Stimulated activated CD4-positive, alpha-beta T cell treated with anti-CD3 and anti-CD28 coated beads, Interleukin-1b, Interleukin-23, amount 100 ng/mL, for 4 hours (primary cell): ENCODE measurements at places on chromosomes 16 and 17.

- DNase-seq: no peak
These were observed 44.4 kb downstream of the HAPSTR1 start for GRCh38 chr16:9135797-9136196.

- no peak for DNase-seq
These were observed 82.0 kb downstream of the RGS9 start for GRCh38 chr17:65219124-65219523.

- DNase-seq: no peak
These were observed 52.5 kb upstream of the WSB1 start for GRCh38 chr17:27241346-27241946.

DNA sequence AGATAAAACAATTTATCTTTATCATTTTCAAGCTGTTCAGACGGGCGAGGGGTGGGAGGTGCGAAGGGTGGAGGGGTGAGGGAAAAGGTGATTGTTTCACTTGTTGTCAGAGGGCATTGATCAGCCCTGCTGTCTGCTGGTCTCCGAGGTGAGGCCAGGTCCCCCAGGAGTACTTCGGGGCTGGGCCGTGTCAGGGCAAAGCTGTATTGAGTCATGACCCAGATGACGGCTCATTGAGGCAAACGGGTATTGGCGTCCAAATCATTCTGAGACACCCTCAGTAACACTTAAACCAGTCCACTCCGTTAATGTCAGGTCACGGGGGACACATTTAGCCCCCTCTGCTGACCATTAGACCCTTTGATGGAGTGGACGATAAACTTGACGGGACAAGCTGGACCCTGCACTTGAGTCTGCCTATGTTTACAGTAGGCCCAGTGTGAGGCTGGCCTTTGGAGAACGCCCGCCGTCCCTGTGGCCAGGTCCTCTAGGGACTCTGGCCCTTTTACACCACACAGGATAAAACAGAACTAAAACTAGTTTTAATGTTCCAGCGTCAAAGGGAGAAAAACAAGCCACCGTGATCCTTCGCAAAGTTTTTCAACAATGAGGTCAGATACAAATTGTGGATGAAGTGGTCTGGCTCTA lies 502.2 kb upstream of the ZFHX3 start:
- DNase-seq: no peak

DNA sequence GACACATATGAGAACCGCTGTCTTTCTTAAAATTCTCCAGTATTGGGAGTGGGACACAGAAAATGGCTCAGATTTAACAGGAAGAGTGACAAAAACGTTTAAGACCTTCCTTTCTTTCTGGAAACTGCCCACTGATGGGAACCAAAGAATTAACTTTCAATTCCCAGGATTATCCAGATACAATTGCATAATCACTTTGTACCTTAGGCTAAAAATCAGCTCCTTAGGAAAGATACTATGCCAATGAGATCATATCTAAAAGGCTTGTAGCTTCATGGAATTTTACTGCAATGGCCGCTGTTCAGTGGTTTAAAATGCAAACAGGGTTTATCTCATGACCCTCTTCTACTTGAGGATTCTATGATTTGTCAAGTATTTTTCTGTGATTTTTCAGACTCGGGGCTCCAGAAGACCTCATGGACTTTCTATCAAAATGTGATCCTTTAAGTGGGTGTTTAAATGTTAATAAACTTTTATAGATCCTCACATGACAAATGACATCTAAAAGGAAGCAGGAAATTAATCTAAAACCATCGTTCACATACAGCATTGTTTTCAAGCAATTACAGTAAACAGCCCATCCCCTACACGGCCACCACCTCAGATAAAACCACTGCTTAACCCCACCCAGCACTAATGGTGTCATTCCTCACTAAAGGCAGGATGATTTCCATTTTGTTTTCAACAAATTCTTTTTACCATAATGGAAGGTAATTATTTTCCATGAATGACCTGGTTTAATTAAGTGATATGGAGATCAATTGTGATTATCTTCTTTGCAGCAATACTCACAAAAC lies 31.6 kb upstream of the ERN1 start:
- no peak for DNase-seq

GRCh38 chr17:28891201-28891600 lies 6.3 kb downstream of the FLOT2 start:
- DNase-seq: no peak

GRCh38 chr17:42142371-42142896 lies 12.4 kb downstream of the RAB5C start:
- no peak for DNase-seq

DNA sequence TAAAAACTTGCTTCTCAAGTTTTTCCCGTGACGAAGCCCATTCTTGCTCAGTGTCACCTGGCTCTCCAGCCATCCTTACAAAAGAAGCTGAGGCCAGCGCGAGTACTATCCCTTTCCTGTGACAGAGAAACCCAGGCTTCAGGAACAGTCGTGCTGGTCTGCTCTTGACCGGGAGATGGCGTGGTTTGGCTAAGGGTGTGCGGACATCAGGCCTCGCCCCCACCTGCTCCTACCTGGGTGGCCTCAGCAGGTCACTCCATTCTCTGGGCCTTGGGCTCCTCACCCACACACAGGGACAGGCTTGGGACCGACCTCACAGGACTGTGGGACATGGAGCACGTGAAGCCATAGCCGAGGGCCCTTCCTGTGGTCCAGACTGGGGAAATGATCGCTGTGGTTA lies 75.2 kb upstream of the CIBAR2 start:
- DNase-seq: no peak

- no peak for DNase-seq
These were observed 66.3 kb downstream of the WIPI1 start for GRCh38 chr17:68390888-68391545.

DNA sequence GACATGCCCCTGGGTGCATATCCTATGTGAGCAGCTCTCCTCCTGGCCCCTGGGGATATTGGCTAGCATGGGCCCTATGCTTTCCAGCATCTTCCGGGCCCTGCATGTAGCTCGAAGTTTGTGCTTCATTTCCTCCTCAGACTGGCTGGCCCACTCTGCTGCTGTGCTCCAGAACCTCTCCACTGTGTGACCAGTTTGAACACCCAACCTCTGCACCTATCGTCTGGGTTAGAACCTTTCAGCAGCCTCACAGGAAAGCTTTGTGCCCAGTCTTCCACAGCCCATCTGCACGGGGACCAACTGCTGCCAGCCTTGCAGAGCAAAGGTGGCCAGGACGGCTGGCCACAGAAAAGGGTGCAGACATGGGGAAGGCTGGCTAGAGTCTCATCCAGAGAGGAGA lies 10.2 kb upstream of the CLEC18B start:
- DNase-seq: no peak

GRCh38 chr17:49515196-49515770 lies 20.2 kb downstream of the NGFR start:
- DNase-seq: no peak

DNA sequence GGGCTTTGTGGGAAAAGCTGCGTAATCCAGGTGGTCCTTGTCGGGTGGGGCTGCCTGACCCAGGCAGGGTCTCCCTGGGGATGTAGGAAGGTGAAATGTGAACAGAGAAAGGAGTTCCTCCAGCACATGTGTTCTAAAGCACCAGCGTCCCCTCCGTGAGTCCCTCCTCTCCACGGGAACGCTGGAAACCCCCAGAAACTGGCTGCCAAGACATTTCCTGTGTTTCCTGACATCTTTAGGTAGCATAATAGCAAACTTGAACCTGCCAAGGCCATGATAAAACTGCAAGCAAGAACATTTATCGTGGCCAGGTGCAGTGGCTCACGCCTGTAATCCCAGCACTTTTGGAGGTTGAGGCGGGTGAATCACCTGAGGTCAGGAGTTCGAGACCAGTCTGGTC lies 12.6 kb upstream of the PYDC1 start:
- DNase-seq: no peak

DNA sequence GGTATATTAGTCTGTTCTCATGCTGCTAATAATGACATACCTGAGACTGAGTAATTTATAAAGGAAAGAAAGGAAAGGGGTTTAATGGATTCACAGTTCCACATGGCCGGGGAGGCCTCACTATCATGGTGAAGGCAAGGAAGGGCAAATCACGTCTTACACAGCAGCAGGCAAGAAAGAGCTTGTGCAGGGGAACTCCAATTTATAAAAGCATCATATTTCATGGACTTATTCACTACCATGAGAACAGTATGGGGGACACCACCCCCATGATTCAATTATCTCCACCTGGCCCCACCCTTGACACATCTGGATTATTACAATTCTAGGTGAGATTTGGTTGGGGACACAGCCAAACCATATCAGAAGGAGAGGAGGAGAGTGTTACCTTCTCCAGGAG lies 17.7 kb upstream of the XYLT1 start:
- DNase-seq: no peak

- no peak for DNase-seq
These were observed 1336.6 kb upstream of the CDH8 start for GRCh38 chr16:63372815-63373214.

DNA sequence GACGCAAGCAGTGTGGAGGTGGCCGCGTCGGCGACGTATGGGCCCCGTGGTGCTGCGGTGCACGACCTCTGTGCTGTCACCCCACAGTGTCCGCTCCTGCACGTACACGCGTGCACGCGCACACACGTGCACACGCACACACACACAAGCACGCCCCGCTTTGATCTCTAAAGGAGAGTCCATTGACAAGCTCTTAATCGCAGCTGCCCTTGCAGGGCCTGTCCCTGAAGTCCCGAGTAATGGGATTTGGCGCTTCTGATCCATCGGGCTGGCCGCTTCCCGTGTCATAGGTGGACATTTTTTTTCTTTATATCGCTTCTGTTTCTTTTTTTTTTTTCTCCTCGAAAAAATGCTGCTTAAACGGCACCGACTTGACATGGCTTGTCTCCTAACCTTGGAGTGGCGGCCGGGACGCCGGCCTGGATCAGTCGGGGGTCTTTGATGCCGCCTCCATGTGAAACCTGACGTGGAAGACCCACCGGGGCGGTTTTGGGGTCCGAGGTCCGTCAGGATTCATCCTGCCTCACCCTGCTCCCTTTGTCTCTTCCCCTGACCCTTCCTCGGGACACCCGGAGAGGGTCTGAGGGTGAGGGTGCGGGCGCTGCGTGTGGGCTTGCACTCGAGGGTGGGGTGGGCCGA lies 8.3 kb upstream of the AXIN1 start:
- DNase-seq: no peak

DNA sequence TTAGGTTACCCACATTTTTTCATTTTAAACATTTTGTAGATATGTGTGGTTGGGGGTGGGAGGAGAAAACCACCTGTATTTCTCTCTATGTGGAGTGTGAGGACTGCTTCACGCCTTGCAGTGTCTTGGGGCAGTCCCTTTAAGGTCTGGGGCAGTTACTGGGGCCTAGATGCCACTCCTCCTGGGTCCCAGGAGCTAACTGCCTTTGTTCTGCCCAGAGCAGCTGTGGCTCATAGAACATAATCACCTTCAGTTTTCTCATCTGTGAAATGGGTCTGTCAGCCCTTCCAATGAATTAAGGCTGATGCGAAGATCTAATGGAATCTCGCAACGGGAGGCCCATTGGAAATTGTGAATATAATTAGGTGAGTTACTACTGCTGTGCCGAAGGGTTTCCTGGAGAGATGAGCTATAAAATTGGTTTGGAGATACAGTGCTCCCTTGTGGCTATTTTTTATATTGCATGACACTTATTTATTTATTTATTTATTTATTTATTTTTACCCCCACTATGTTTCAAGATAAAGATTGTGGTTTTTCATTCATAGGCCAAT lies 22.9 kb downstream of the DHRS7C start:
- no peak for DNase-seq

DNA sequence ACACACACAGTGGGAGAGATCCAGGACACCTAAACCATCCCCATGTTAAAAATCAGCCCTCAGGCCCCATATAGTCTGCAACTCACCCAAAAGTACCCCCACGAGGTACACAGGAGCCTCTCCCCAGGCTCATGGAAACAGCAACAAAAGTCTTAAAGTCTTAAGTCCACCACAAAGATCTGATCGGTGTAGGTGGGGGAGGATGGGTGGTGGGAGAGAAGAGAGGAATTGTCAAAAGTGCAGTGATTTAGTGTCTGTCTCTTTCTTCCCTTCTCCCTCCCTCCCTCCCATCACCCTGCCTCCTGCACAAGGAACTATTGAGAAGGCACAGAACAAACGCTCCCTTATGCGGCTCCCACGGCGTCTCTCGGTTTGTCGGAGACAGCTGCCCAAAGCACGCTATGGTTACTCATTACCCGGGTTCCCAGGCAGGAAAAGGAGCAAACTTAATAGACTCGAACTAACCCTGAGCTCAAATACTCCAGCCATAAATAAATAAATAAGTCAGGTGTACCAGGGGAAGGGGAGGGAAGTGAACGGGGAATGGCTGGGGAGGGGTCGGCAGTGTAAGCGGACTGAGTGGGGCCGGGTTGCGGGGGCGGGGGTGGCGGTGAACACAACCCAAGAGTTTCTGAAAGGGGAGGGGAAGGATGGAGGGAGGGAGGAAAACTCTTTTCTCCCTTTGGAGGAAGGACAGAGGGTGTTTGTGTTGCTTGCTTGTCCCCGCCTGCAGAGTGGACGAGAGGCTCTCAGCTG lies 477.4 kb downstream of the SLC39A11 start:
- no peak for DNase-seq

DNA sequence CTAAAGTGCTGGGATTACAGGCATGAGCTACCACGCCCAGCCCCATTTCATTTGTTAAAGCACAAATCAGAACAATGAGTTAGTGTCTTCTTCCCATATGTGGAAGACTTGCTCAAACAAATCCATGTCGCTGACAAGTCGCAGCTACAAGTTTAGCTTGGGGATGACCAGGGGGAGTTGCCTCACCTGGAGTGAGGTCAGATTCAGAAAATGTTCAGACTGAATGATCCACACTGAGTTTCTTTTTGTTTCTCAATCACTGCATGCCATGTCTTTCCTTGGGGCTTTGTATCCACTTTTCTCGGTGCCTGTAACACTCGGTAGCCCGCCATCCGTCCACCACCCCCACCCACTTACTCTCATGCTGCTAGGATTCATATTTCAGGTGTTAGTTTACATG lies 437.3 kb upstream of the DYNLRB2 start:
- DNase-seq: no peak

DNA sequence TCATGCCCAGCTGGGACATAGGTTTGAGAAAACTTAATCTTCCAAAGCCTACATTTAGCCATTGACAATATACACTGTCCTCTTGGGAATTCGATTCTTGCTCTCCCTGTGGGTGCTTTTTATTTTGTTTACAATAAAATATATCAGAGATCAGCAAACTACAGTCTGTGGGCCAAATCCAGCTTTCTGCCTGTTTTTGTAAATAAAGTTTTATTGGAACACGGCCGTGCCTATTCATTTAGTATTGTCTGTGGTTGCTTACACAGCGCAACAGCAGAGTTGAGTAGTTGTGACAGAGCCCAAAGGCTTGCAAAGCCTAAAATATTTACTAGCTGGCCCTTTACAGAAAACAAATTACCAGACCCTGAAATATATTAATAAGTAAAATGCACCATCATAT lies 39.7 kb upstream of the DNAJA2 start:
- no peak for DNase-seq

GRCh38 chr17:45226576-45226975 lies 4.9 kb downstream of the FMNL1 start:
- no peak for DNase-seq
